Activated naive CD8-positive, alpha-beta T cell treated with anti-CD3 and anti-CD28 coated beads, Interleukin-2, amount 50 U/mL, for 16 hours (primary cell): ENCODE measurements at places on chromosomes 5 and 9.

DNA sequence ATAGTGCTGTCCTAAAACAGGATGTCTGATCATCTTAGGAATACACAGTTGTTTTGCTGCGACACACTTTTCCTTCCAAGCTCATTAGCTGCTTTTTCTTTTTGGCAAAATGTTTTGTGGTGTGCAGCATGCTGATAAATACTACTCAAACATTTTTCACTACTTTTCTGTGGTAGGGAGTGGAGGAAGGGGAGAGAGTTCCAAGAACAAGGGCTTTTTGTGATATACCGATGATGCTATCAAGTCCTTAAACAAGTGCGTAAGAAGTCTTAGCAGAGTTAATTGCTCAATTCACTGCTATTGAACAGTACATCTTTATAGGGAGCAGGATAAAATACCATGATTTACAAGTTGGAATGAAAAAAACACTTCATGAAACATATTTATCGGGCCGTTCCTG, 23.6 kb upstream of the TEK start:
- no peak for DNase-seq

GRCh38 chr9:121153642-121154041, 48.0 kb downstream of the RAB14 start:
- DNase-seq: no peak

DNA sequence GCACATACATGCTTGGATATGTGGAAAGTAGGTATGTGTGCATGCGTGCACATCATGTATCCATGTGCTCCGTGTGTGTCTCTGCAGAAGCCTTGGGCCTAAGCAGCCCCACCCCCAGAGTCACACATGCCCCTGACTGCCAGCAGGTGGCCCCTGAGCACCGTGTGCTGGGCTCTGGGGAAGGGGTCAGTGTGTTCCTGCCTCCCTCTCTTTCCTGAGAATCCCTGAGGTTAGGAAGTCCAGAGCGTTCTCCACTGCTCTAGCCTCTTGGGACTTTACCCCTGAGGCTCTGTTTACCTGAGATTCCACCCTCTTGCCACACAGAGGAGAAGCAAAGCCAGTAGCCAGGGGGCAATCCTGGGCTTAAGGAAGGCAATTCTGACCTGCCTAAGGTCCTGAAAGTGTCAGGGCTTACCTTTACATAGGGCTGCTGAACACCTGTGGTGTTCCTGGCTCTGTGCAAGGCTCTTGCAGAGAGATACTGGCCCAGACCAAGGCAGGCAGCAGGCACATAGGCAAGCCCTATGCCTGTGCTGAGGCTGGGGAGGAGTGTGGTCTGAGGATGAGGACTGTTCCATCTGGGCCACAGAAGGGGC, 207.3 kb downstream of the TMEM38B start:
- no peak for DNase-seq

- no peak for DNase-seq
These were observed 38.1 kb downstream of the MRPS27 start for GRCh38 chr5:72281764-72282499.

GRCh38 chr5:147310059-147310704, 75.4 kb downstream of the STK32A start:
- no peak for DNase-seq

DNA sequence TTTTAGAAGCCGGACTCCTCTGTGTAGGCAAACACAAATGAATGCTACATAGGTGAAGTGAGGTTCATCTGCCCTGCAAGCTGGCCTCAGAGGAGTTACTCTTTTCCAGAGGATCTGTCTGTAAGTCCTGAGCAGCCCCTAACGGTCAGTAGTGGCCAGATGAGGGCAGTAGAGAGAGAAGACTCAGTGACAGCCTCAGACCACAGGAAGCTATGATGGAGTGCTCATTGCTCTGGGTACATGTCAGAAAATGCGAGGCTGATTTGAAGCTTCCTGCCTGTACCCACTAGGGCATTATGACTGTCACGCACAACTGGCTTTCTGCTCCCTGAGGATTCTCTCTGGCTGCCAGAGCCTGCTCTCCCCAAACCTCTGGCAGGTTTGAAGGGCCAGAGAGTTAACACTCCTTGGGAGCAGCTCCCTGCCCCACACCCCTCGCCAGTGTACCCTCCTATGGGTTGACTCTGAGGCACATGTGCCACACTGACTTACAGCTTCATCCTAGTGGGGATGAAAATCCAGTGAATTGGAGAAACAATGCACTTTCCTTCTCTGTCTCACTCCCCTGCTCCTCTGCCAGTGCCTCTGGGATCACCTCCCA, 141.5 kb downstream of the GABRG2 start:
- no peak for DNase-seq

DNA sequence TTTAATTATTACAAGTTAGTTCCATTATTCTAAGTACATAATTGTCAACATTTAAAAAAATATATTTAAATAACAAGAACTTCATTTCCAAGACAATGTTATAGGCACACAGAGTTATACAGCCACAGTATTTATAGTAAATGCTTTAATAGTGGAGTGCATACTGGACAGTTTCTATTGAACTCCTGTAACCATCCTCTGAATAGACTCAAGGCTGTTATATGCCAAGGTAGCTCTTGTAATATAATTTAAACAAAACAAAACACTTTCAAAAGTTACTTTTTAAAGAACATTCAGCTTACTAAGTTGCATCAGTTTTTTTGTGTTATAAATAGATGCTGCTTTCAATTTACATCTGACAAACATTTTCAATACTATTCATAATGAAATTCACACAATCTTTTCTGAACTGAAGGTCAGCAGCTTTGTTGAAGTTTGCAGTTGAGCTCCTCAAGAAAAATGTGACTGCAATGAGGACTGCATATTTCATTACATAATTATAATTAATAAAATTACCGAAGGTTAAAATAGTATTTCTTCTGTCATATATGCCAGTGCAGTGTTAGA, 549.9 kb upstream of the CYLC2 start:
- no peak for DNase-seq

GRCh38 chr5:176812269-176813259, 2.2 kb downstream of the UNC5A start:
- no peak for DNase-seq

DNA sequence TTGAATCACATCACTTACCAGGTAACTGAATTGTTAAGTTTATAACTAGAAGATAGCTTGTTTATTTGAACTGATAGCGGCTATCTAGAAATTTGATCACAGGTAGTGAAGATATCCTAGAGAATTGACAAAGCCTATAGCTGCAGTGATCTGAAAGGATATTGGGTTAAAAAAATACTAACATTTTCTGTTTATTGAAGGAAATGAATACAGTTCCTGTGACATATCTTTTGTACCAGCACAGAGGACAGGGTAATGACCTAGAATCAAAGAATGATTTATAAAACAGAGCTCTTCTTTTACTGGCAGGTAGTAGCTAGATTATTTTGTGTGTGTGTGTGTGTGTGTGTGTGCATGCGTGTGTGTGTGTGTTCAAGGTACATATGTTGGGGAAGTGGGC, 94.8 kb downstream of the RAB3C start:
- DNase-seq: no peak

DNA sequence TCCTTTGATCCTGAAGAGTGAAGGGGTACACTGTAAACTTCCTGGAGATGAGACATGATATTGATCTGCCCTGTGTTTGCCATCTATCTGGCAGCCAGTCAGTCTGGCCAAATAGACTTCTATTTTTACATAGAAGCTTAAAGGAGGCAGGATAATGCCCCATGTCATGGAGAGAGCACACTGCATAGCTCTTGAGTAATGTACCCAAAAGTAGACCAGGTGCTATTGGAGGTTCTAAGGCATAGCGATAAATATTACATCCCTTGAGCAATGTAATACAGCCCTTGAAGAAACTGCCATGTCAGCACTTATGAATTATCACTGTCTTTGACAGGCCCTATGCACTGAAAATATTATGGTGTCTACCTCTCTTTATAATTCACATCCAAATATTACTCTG, 131.8 kb downstream of the GHR start:
- no peak for DNase-seq

DNA sequence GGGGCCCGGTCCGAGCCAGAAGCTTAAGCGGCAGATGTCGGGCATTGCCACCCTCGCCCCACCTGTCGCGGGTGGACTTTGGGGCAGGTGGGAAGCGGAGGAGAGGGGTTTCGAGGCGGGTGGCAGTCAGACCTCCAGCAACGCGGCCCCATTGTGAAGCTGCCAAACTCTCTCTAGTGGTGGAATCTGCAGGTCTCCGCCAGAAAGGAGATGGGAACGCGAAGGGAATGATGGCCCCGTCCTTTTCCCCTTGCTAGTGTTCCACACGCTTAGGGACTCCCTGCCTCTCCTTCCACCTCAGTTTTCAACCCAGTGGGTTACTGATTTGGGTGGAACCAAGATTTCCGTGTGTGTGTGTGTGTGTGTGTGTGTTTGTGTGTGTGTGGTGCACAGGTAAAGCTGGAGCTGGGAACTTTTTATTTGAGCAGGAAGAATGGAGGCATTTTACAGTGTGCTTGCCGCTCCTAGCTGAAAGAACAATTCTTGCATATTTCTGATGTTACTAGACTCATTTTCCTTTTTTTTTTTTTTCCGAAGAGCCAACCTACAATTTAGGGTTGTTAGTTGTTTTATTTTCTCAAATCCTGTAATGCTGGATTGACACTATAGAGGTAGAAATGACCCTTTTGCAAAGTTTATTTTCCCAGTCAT, 1.3 kb downstream of the MACIR start:
- no peak for DNase-seq

DNA sequence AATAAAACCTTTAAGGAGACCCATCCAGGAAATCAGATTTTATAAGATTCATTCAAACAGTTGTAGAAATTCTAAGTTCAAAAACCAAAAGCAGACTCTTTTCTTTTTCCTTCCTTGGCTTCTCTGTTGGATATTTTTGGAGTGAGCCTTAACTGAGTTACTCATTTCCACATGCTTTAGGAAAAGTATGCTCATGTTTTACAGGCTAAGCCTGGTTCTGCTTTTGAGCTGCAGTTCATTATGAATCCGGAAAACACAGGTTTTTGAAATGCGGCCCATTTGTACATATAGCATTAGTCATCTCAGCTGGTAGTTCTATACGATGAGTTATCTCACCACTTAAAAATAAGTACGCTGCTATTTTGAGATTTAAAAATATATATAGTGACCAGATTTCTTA, 156.6 kb upstream of the DMRT1 start:
- no peak for DNase-seq

DNA sequence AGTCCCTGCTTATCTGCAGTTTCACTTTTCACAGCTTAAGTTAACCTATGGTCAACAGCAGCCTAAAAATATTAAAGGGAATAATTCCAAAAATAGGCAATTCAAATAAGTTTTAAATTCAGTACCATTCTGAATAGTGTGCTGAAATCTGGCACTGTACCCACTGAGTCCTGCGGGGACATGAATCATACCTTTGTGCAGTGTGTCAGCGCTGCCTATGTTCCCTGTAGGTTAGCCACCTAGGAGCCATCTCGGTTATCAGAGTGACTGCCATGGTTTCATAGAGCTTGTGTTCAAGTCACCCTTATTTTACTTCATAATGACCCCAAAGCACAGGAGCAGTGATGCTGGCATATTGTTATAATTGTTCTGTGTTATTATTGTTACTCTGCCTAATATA, 139.9 kb downstream of the GPBP1 start:
- DNase-seq: no peak

DNA sequence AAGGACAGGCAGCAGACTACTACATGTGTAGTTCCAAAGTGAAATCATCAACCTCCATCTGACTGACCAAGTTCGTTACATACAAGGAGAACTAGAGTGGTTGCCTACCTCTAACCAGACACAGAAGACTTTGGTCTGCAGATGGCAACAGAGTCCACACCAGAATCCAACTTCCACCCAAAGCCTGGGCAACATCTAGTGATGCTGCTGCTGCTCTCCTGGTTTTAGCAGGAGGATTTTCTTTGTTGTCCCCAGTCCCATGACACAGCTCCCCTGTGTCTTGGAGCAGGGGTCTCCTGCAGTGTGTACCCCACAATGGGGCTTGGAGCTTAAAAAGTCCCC, 46.4 kb upstream of the APC start:
- no peak for DNase-seq

- DNase-seq: no peak
These were observed 297.6 kb downstream of the NTRK2 start for GRCh38 chr9:84966876-84967830.
